ENCODE measurements at places on chromosomes 7 and 10. TPM values are rescaled to one million over a fixed set of nuclear protein-coding genes. Genes with fewer than 3 reads are reported as not detected.

TLX1 gene
- not detected for total RNA-seq

CCDC3 gene
- total RNA-seq, result 2.2 TPM

ADGRA1 gene
- total RNA-seq, result not detected

CNNM1 gene
- total RNA-seq, result not detected

CPA4 gene
- 0.27 TPM for total RNA-seq

BCAP29 gene
- total RNA-seq, result 108 TPM

CYP26C1 gene
- 0.47 TPM for total RNA-seq

MRLN gene
- not detected for total RNA-seq

C10orf53 gene
- total RNA-seq, result not detected

TACC2 gene
- total RNA-seq, result 10.5 TPM

CLCN1 gene
- total RNA-seq, result not detected

PRSS37 gene
- total RNA-seq, result not detected

CALML3 gene
- not detected for total RNA-seq

ANKRD30A gene
- total RNA-seq, result not detected

CELF2 gene
- 10.5 TPM for total RNA-seq

OIT3 gene
- total RNA-seq, result 0.09 TPM

PNLIPRP1 gene
- not detected for total RNA-seq

CCDC7 gene
- 5.8 TPM for total RNA-seq

CPA2 gene
- not detected for total RNA-seq

MMRN2 gene
- 430 TPM for total RNA-seq

BAIAP2L1 gene
- total RNA-seq, result 0.47 TPM

GPR22 gene
- total RNA-seq, result not detected

MUC12 gene
- total RNA-seq, result not detected

SLC26A5 gene
- total RNA-seq, result not detected

ABHD11 gene
- total RNA-seq, result 9.4 TPM

TMEM236 gene
- total RNA-seq, result 0.19 TPM

CCDC201 gene
- not detected for total RNA-seq

TCF7L2 gene
- total RNA-seq, result 4.9 TPM

REPIN1 gene
- total RNA-seq, result 51.0 TPM

ZNF37A gene
- 7.7 TPM for total RNA-seq

ZPBP gene
- not detected for total RNA-seq

FAM25C gene
- not detected for total RNA-seq

Measured in endothelial cell of coronary artery (primary cell).